Stimulated activated CD4-positive, alpha-beta T cell treated with anti-CD3 and anti-CD28 coated beads, Interleukin-4, amount 100 ng/mL, for 4 hours (primary cell): ENCODE measurements at places on chromosomes 11 and 22.
A peak's percentile ranks its signal among the peaks of the same experiment; 100 is the strongest.

DNA sequence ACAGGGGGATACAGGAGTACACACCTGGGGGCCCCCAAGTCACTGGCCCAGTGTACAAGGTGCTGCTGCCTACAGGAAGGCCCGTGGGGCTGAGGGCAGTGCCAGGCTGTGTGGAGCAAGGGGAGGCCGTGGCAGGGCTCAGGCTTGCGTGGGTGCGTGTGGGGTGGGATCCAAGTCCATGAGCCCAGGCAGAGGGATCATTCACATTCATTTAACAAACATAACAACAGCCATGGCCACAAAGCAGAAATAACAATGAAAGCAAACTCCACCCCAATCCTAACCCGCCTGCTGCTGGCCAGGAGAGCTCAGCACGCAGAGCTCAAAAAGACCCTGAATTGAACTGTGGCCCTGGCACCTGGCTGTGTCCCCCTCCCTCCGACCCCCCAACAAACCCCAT lies 17.0 kb upstream of the SCGB1A1 start:
- DNase-seq = no peak

- DNase-seq = no peak
Measured at GRCh38 chr11:114915871-114916805, 237.8 kb downstream of the NXPE2 start.

- DNase-seq = no peak
Measured at GRCh38 chr22:45212306-45212709, 28.4 kb downstream of the KIAA0930 start.

DNA sequence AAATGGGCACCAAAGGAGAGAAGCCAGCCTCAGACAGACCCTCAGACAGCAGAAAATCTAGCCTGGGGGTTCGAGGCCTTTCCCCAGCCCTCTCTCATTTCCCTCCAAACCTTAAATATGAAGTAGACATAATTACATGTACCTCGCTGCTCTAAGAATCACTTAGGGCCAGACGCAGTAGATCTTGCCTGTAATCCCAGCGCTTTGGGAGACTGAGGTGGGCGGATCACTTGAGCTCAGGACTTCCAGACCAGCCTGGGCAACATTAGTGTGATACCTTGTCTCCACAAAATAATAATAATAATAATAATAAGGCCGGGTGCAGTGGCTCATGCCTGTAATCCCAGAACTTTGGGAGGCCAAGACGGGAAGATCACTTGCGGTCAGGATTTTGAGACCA lies 52.1 kb upstream of the WNT7B start:
- no peak for DNase-seq

DNA sequence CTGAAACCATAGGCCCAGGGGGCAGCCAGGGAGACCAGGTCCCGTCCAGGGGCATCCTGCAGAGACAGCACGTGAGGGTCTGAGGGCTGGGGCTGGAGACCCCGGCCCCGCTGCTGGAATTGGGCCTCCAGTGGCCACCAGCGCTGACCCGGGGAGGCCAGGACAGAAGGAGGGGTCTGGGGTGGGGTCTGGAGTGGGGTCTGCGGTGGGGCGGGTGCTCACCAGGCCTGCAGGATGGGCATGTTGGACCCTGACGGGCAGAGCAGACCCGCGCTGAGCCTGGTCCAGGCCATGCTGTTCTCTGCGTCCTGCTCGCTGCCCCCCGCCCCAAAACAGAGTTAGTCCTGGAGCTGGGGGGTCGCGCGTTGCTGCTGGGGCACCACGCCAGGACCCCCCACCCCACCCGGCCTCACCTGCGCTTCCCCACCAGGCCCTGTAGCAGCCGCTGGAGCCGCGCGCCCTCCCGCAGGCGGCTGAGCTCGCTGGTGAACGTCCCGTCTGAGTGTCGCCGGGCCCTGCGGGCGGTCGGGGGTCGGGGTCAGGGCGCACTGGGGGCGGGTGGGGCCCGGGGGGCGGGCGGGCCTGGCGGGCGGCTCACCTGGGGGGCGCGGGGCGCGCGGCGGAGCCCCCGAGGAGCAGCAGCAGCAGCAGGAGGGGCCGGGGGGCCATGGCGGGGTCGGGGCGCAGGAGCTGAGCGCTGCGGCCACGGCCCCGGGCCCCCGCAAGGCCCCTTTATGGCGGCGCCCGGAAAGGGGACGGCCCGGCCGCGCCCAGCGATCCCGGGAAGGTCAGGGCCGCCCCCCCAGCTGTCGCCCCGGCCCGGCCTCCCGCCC lies at the start of gene SCT:
Gene SCT, minus strand, starts transcription at position 707 of the 833 bp plus-strand sequence. Its CDS starts 38 bp downstream, at position 669.
- DNase-seq = no peak

- peak; percentile 41 for DNase-seq
Measured at GRCh38 chr22:41862160-41862529, 29.2 kb downstream of the SREBF2 start.

- no peak for DNase-seq
Measured at GRCh38 chr11:114202011-114202609, 94.1 kb upstream of the NNMT start.

DNA sequence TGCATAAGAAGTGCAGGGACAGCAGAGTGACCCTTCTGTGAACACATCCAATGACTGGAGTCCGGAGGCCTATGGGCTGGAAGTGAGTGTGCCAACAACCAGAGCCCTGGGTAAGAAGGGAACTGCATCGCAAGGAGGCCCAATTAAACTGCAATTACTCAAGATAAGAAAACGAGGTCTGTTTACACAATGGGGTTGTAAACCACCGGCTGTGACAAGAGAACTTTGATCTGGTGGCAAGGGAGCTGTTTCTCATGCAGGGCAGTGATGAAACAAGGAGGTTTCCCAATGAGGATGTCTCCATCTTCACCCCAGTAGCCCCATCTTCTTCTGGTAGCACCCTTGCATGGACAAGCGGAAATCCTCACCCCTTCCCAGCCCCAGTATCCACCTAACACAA lies 21.5 kb downstream of the ETS1 start:
- no peak for DNase-seq
